ENCODE measurements at places on chromosomes 4 and X.

GRCh38 chr4:681736-682451 is 7.1 kb downstream of the SLC49A3 start:
- DNase-seq = no peak

GRCh38 chr4:38188631-38189101 is 228.5 kb downstream of the PTTG2 start:
- DNase-seq = no peak

DNA sequence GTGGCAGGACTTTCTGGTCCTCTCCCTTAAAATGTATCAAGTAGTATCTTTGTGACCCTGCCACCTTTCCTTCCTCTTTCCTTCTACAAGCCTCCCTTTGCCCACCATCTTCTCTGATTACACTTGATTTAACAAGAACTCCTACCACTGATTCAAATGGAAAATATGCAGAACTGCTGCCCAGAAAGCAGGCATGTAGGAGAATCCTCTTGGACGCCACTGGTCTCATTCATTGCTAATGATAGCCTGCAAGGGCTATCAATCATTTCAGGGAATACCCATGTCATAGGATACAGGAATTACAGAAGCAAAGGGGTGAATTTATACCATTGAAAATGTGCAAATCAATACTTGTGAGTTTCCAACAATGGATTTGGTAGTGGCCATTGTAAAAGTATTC is 294.6 kb upstream of the NRK start:
- DNase-seq = no peak

GRCh38 chrX:100636321-100636991 is at the start of gene TSPAN6:
TSPAN6 (minus strand) TSS chrX:100636806; CDS start chrX:100636694, 112 bp downstream.
- peak; percentile 73 for DNase-seq

GRCh38 chr4:4981427-4981826 is 37.8 kb downstream of the CYTL1 start:
- no peak for DNase-seq

DNA sequence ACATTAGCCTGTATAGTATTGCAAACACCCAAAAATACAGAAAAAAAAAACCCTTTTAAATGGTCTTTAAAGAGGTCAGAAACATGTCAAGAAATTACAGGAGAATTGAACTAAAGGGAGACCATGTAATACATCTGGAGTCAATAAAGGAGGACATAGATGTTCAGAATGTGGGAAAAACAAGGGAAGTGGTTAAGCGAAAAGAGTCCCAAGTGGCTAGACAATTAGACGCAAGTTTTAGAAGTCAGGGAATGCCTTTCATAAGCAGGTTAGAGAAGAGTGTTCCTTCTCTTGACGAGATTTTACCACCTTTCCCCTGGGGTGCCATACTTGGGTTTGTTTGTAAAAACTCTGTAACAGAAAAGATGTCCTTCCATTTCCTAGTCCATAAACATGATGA is 7.8 kb downstream of the LNX1 start:
- no peak for DNase-seq

DNA sequence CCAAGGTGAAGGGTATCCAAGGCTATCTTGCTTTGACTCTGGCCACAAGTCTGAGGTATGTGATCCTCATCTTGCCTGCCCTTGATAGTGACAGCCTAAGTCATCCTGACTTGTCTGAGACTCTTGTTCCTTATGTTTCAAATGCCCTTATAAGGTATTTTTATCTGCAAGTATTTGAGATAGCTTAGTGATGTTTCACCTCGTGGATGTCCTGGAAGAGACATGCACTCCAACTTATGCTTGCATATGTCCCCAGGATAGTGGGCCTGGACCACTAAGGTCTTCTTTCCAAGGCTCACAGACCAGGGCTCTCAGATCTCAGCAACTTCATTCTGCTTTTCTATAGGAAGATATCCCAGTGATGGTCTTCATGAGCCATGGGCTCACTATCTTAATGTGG is 120.5 kb upstream of the WDR1 start:
- no peak for DNase-seq

DNA sequence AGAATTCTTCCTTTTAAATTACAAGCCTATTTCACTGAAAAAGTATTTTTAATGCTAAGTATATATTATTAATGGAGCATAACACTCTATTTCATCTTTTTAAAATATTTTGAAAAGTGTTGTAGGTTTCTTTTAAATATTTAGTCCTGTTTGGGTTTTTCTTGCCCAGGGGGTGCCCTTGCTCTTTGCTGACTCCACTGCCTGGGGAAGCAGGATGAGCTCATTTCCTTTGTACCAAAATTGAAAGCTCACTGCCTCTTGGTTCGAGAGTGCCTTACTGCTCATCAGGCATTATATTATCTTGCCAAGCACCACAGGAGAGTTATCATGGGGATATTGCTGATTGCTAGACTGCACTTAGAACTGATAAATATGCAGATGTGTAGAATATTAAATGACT is 819.2 kb downstream of the PCDH18 start:
- DNase-seq = no peak

DNA sequence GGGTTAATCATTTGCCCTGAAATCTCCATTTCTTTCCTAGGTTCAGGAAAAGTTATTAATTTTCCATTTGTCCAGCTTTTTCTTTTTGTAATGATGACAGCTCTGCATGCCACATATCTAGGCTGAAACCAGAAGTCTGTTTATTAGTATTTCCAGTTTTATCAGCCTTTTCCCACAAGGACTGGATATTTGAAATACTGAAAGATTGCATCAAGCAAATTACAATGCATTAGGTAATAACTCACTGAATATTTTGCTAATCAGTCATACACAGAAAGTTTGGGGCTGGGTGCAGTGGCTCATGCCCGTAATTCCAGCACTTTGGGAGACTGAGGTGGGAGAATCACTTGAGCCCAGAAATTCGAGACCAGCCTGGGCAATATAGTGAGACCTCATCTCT is 21.5 kb downstream of the SLC9A7 start:
- no peak for DNase-seq
